Activated T-helper 9 cell treated with anti-CD3 and anti-CD28 coated beads, Interleukin-2, amount 50 U/mL, for 16 hours (primary cell): ENCODE measurements at places on chromosomes 7 and 10.

DNA sequence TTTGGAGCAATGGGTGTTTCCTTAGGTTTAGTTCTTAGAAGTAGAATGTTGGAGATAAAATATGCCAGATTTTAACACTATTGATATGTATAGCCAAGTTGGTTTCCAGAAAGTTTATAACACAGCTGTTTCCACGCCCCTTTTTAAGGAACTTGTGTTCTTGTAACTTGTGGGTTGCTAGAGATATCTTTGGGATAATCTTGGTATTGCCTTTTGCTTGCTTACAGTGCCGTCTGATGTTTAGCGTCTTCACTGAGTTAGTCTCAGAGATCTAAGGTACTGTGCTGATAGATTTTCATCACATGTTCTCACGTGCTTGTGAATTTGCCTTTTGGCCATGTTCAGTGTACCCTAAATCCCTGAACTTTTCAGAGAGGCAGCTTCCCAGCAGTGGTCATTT lies 12.4 kb downstream of the TMEM248 start:
- no peak for DNase-seq

DNA sequence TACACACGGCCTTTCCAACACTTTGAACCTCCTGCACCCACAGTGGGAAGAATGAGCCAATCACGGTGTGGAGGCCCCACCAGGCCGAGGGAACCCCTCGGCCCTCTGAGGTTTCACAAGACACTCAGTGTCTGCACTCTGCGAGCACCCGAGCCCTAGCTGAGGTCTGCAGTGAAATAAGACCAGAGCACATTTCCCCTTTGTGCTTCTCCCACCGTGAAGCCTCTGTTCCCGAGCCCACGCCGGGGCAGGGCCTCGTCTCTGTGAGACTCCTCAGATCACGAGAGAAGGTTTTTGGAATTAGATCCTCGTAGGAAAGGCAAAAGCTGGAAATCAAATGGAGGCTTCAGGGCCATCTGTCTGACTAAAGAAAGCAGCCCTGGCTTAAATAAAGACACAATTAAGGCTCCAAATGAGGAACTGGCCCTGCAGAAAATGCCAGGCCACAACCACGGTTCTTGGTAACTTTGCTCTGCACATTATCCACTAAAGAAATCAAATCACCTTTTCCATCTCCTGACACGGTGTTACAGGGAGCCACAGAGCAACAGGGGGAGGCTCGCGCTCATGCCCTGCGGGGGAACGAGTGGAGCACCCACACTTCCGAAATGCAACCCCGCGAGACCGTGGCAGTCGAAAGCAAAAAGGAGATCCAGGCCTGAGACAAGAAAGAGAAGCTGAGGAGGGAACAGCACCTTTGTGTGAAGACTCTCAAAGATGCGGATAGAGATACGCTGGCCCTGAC lies 43.7 kb downstream of the FAM53B start:
- no peak for DNase-seq

GRCh38 chr7:13201628-13202027 lies 514.2 kb downstream of the ARL4A start:
- DNase-seq, result no peak

GRCh38 chr10:76479103-76479790 lies 1047.8 kb downstream of the LRMDA start:
- DNase-seq, result no peak

DNA sequence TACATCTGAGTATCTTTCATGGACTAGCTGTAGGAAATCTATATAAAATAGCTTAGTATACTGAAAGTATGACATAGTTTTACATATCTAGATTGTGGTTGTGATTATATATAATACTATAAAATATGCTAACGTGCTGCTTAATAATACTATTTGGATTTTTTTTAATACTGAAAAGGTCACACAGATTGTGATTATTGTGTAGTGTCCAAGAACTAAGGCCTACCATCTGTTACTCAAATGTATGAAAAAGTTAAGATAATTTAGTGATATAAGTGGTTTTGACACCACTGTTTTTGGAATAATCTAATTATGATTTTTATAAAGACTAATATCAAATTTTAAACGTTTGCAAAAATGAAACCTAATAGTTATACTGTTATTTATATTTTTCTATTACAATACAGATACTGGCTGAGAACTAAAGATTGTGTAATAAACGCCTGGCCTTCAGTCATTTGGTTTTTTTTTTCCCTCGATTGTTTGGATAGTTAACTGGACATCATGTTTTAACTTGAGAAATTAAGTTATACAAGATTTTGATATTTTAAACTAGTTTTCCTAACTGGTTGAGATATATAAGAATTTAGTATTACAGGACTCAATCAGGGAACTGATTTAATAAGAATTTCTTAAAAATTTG lies 12.6 kb downstream of the PTEN start:
- DNase-seq, result no peak

GRCh38 chr7:87128861-87129267 lies 23.4 kb upstream of the DMTF1 start:
- no peak for DNase-seq

DNA sequence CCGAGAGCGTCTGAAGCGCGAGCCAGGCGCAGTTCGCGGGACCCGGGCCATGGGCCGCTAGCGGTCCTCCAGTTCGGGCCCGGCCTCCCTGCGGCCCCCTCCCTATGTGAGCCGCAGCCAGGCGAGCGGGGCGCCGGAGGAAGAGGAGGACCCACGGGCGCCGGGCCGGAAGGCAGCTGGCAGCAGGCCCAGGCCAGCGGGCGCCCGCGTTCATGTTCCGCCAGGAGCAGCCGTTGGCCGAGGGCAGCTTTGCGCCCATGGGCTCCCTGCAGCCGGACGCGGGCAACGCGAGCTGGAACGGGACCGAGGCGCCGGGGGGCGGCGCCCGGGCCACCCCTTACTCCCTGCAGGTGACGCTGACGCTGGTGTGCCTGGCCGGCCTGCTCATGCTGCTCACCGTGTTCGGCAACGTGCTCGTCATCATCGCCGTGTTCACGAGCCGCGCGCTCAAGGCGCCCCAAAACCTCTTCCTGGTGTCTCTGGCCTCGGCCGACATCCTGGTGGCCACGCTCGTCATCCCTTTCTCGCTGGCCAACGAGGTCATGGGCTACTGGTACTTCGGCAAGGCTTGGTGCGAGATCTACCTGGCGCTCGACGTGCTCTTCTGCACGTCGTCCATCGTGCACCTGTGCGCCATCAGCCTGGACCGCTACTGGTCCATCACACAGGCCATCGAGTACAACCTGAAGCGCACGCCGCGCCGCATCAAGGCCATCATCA lies 1.1 kb downstream of the ADRA2A start:
- DNase-seq, result no peak

- DNase-seq, result no peak
Measured at GRCh38 chr7:36961097-36961496, 236.8 kb upstream of the AOAH start.

- DNase-seq, result no peak
Measured at GRCh38 chr10:68224810-68225209, 7.1 kb downstream of the ATOH7 start.
